MG63 (cell line): ENCODE measurements at places on chromosomes 12 and 14. TPM values are rescaled to one million over a fixed set of nuclear protein-coding genes. Genes with fewer than 3 reads are reported as not detected.

PRKCH gene
- 5.3 and 6.0 TPM in 2 replicates for total RNA-seq

MIPOL1 gene
- 6.0 and 9.2 TPM in 2 replicates for total RNA-seq

EEF1AKMT3 gene
- total RNA-seq, result 4.2 and 20.9 TPM in 2 replicates

HVCN1 gene
- not detected in 2 replicates for total RNA-seq

CFAP251 gene
- 0.74 and 1.7 TPM in 2 replicates for total RNA-seq

OR4E2 gene
- total RNA-seq, result not detected in 2 replicates

DBX2 gene
- total RNA-seq, result not detected in 2 replicates

EP400 gene
- 6.0 and 13.1 TPM in 2 replicates for total RNA-seq

CGRRF1 gene
- total RNA-seq, result 5.9 and 6.0 TPM in 2 replicates

TAS2R31 gene
- total RNA-seq, result 1.8 TPM in 1 of 2 replicates, not detected in the other

FAM90A1 gene
- 0.07 and 0.43 TPM in 2 replicates for total RNA-seq

MYH6 gene
- total RNA-seq, result not detected in 2 replicates

DTX1 gene
- not detected in 2 replicates for total RNA-seq

NFE2 gene
- total RNA-seq, result 0.13 TPM in 1 of 2 replicates, not detected in the other

GZMH gene
- total RNA-seq, result not detected in 2 replicates

GARIN6 gene
- not detected in 2 replicates for total RNA-seq

RNASE3 gene
- total RNA-seq, result not detected in 2 replicates

SEL1L gene
- 12.0 and 16.9 TPM in 2 replicates for total RNA-seq

DACT1 gene
- 0.27 and 2.6 TPM in 2 replicates for total RNA-seq

KITLG gene
- 16.7 and 23.4 TPM in 2 replicates for total RNA-seq

ZNF385A gene
- 0.89 TPM in 1 of 2 replicates, not detected in the other for total RNA-seq
